ENCODE measurements at places on chromosomes 1 and 21.

DNA sequence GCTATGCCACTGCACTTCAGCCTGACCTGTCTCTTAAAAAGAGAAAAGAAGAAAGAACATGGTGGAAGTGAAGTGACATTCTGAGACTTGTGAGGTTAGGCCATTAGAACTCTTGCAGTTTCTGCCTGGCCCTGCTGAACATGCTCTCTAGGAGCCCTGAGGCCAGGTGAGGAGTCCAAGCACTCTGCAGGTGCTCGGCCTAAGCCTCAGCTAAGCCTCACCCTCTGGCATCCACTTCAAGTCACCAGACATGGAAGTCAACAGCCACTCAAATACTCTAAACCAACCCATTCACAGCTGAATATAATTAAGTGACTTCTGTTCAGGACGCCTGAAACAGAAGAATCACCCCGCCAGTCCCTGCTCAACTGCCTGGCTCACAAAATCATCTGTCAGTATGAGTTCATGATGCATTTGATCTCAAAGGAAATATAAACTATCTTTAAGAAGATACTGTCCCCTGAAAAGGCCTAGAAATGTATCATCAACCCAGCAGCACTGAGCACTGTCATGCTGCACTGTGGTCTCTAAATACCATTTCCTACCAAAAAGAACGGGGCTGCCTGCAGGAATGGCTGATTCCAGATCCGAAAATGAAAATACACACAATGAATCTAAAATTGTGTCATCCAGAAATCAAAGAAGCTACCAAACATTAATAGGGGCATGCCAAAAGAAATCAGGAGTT, 118.8 kb downstream of the PSMG1 start:
- DNase-seq, result no peak

DNA sequence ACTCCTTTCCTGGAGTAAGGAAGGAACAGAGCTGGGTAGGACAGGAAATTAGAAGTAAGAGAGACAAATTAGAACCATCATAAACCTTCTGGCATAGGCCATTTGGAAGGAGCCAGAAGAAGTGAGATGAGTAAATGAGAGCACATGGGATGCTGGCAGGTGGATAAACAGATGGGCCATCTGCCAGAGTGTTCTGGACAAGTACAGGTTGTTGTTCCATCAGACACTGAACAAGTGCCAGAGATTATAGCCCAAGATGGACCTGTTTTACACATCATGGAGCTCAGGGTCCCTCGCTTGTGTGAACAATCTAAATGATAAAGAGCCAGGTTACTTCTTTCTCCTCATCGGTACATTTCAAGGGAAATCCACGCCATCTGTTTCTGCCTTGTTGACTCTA, 200.3 kb downstream of the HHIPL2 start:
- no peak for DNase-seq

- DNase-seq, result no peak
Measured at GRCh38 chr21:15978215-15978738, 248.5 kb downstream of the USP25 start.

DNA sequence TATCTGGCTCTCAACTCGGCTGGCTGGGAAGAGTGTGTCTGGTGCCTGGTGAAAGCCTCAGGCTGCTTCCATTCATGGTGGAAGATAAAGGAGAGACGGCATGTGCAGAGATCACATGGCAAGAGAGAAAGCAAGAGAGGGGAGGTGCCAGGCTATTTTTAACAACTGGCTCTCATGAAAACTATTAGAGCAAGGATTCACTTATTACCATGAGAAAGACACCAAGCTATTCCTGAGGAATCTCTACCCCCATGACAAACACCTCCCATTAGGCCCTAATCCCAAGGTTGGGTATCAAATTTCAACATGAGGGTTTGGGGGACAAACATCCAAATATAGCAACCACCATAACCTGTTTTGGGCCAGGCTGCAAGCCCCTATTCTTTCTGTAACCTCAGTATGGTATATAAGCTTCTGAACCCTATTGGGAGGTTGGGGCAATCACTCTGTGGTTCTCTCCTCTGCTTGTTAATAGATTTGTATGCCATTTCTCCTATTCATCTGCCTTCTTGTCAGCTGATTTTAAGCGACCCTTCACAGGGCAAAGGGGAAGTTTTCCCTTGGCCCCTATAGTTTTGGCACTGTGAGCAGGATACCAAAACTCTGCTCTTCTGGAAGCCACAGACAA, 179.0 kb upstream of the TNR start:
- no peak for DNase-seq

- no peak for DNase-seq
Measured at GRCh38 chr1:109849655-109850054, 61.0 kb upstream of the CSF1 start.

DNA sequence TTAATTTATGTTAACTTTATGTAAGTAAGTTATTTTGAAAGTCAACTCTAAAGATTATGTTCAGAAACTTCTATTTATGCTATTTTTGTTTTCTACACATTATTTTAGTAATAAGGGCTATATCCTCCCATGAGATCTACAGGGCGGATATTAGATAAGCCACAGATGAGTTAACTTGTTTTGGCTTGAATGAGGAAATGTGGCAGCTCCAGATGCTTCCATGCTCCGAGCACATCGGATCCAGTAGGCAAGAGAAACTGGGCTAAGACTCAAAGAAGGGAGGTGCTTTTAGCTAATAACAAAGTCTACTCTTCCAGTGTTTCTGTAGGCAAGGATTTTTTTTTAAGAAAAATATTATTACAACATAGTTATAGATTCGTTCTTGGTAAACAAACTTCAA, 20.0 kb upstream of the LAMC1 start:
- no peak for DNase-seq

DNA sequence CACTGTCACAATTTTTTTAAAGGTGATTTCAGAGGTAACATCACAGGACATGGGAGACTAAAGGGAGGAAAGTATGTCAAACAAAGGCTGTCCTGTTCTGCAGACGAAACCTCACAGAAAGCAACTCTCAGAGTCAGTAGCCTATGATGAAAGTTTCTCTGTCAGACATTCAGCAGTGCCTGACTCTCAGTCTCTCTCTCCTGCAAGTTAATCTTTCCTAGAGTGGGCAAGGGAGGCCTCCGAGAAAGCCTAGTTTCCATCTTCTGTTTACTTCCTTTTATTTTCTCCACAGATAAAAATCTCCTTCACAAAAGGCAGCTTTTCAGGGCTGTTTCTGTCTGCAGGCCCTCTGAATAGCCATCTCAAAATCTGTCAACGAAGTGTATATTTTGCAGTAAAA, 24.9 kb upstream of the FMO2 start:
- no peak for DNase-seq

GRCh38 chr1:244709076-244709475, 56.1 kb downstream of the DESI2 start:
- DNase-seq, result no peak

- no peak for DNase-seq
Measured at GRCh38 chr1:44542420-44543063, 131.7 kb downstream of the TMEM53 start.

- DNase-seq, result no peak
Measured at GRCh38 chr1:53093778-53094532, 31.9 kb downstream of the PODN start.

- DNase-seq, result no peak
Measured at GRCh38 chr1:51901151-51901550, 22.6 kb upstream of the NRDC start.

DNA sequence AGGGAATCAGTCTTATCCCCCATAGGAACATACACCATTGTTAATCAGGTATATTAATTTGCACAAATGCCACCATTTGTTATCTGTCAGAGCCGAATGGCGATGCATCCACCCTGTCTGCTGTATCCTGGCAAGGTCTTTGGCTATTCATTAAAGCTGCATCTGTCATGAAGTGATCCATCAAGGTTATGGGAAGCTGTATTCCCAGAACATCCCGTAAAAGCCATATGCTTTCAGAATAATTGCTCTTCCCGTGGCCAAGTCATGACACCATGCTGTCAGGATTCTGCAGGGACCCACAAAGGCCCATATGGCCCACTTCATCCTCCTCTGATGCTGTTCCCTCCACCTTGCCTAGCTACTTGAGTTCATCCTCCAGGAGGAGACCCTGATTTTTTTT, 103.9 kb downstream of the RAVER2 start:
- no peak for DNase-seq

- no peak for DNase-seq
Measured at GRCh38 chr1:168167806-168168205, 11.0 kb upstream of the TIPRL start.

GRCh38 chr1:233368106-233368788, 40.7 kb downstream of the MAP3K21 start:
- DNase-seq, result no peak

GRCh38 chr1:247274605-247275256, 18.9 kb downstream of the VN1R5 start:
- DNase-seq, result no peak

DNA sequence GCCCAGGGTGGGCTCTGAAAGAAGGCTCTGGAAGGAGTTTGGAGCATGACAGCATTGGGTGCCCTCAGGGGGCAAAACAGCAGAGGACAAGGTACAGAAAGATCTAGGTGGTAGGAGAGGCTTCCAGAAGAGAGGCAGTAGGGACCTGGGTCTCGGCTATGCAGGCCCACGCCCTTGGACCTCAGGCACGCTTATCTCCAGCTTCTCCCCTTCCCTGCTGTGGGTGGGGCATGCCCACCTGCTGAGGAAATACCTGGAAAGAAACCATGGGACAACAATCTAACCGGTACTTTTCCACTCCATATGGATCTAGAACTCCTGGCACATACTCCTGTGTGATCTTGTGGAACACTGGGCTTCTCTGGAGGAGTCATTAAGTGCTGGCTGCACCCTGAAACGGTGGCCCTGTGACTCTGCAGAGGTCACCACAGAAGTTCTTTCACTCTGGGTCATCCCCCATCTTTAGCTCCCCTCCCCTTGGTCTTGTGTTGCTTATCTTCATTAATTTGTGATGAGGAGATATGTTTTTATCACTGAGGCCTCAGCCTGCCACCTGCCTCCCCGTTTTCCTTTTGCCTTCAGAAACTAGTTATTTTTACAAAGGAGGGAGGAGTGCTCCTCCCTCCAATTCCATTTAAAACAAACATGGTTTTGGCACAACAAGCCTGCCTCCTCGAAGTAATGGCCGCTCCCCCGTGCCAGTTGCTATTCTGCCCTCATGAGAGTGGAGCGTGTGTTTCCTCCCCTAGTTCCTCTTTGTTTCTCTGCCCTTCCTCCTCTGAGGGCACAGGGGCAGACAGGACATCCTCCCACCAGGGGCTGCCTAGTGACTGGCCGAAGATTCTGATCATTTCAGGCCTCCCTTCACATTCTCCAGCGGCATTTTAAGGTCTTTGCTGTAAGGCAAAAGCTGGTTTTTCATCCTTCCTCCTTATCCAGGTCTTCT, 78.0 kb upstream of the ATP5PO start:
- no peak for DNase-seq

DNA sequence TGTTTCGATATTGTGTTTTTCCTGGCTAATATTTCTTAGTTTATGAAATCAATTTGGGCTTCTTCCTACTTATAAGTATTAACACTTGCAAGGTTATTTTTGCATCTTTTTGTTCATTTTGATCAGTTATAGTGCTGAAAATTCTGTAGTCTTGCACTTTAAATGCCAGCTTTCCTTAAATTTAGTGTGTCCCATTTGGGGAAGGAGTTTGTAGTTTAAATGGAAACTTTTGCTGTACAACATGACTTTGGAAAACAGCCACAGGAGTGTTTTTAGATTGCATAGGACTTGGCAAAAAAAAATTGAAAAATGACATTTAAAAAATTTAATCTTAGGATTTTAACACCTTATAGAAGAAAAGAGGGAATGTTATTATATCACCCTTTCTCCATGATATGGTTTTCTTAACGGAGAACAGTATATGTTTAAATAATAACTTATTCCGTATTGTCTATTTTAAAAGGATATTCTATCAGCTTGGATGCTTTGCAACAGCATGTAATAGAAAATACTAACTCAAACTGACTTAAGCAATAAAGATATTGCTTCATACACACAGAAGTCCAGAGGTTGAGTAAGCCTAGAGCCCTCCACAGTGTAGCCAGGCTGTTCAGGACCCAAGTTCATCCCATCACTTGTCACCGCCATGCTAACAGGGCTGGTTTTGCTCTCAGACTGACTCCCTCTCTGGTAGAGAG, 53.8 kb downstream of the LYPLAL1 start:
- DNase-seq, result no peak

- no peak for DNase-seq
Measured at GRCh38 chr1:86872086-86872485, 41.8 kb downstream of the SELENOF start.

DNA sequence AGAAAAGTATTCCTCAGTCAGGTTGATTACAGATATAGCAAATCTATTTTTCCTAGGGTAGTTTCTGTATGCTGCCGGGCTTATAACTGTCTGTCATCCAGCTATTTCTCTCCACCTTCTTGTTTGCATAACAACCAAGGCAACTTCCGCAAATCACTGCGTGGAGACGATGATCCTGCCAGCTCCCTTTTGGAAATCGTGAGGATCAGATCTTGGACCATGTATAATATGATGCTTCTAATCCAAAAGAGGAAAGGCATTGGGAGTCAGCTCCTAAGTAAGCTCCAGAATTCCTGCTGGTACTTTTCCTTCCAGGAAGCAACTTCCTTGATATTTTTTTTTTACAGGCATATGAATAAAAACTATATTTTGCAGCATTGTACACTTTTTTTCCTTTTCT, 445 bp upstream of the RGS4 start:
- no peak for DNase-seq

DNA sequence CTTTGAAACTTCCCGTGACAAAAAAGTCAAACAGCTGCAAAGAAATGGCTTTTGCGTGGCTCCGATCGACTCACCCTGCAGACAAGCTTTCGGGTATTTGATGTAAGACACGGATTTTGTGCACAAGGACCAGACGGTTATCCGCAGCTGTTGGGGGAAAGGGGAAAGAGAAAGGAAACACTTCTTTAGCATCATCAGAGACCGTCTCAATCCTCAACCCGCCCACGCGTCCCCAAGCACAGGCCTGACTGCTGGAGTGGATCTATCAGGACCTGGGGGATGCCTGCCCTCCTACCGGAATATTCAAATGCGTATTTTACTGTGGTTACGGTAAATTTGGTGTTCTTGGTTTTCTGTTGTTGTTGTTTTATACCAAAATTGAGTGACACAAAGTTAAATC, 11.2 kb downstream of the WRAP73 start:
- no peak for DNase-seq

GRCh38 chr1:193322211-193322610, 135.8 kb upstream of the B3GALT2 start:
- no peak for DNase-seq

- no peak for DNase-seq
Measured at GRCh38 chr1:186330758-186331157, 44.3 kb downstream of the TPR start.

GRCh38 chr1:214396330-214396729, 115.4 kb downstream of the SMYD2 start:
- no peak for DNase-seq

GRCh38 chr1:51605961-51606723, 10.8 kb upstream of the OSBPL9 start:
- DNase-seq, result no peak

Measured in DMS79 (cell line).